ENCODE measurements at places on chromosomes 1 and 21. TPM values are rescaled to one million over a fixed set of nuclear protein-coding genes. Genes with fewer than 3 reads are reported as not detected.

Gene HSPB7
- 633 TPM for total RNA-seq

Gene RNU1-1
- 1,698 TPM for total RNA-seq

GRCh38 chr21:33441489-33442477, 38.0 kb downstream of the TMEM50B start:
- H3K4me3 ChIP-seq: no peak overlapping the region
- H3K27me3 ChIP-seq: no peaks in the 10 kb centered on the region
- peaks cover 25% of the 10 kb centered on the region for H3K36me3 ChIP-seq

Gene AADACL3
- not detected for total RNA-seq

DNA sequence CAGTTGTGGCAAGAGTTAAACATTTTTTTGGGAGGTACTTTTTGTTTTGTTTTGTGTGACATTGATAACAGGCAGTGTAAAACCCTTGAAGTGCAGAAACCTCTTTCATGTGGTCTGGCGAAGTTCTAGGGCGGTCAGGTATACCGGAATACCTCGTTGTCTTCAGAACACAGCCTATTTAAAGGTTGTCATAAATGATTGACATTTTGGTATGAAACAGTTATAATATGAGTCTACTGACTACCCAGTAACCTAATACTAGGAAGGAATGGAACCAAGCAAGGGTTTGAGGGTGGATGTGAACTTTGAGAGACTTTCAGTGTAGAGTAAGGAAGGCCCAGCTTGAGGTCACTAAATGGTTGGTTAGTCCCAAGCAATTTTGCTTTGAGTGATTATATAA, 40.5 kb downstream of the PATJ start:
- DNase-seq: no peak
- no peak overlapping the region for H3K27ac ChIP-seq
- H3K36me3 ChIP-seq: no peaks in the 10 kb centered on the region
- H3K27me3 ChIP-seq: no peaks in the 10 kb centered on the region
- no peaks in the 10 kb centered on the region for H3K4me1 ChIP-seq

Gene CLDN19
- 0.91 TPM for total RNA-seq

Gene FYB2
- total RNA-seq: not detected

Gene DYNLT4
- not detected for total RNA-seq

DNA sequence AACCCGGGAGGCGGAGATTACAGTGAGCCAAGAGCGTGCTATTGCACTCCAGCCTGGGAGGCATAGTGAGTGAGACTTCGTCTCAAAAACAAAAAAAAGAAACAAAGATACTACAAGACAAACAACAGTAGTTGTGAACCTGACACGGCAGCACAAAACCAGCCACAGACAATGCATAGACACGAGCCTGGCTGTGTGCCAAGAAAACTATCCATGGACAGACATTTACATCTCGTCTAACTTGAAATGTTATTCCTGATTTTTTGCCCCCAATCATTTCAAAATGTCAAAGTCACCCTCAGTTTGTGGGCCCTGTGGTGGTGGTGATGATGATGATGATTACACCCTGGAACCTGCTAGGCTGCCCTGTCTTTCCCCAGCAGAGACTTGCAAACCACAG, 6.3 kb downstream of the KLHL21 start:
- no peak for DNase-seq
- no peaks in the 10 kb centered on the region for H3K36me3 ChIP-seq
- no peak overlapping the region for H3K4me3 ChIP-seq
- no peak overlapping the region for H3K27ac ChIP-seq

GRCh38 chr1:172360511-172360910, 60.0 kb upstream of the C1orf105 start:
- H3K4me1 ChIP-seq: peaks cover 51% of the 10 kb centered on the region
- H3K36me3 ChIP-seq: no peaks in the 10 kb centered on the region
- H3K27ac ChIP-seq: peak overlapping the region; percentile 0

Gene ZMYM4
- total RNA-seq: 43.1 TPM

DNA sequence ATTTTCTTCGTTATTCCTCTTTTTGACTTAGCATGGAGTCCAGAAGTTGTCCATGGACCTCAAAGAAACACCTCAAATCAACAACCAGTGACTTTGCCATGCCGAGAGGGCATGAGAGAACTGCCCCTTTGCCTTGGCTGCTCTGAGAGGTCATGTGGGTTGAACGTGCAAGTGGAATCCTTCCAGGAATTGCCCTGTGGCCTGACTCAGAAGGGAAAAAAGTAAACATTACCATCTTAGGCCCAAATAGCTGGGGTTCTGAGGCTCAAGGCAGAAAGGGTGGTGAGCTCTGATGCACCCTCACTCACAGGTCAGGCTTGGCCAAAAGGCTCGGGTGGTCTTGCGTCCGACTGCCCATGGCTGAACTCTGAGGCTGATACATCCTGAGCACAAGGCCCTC, 15.1 kb downstream of the STUM start:
- H3K27me3 ChIP-seq: no peaks in the 10 kb centered on the region
- no peaks in the 10 kb centered on the region for H3K4me1 ChIP-seq
- no peaks in the 10 kb centered on the region for H3K36me3 ChIP-seq
- H3K27ac ChIP-seq: no peak overlapping the region

- H3K27ac ChIP-seq: no peak overlapping the region
- no peaks in the 10 kb centered on the region for H3K27me3 ChIP-seq
- no peak overlapping the region for H3K4me3 ChIP-seq
- no peaks in the 10 kb centered on the region for H3K36me3 ChIP-seq
- no peaks in the 10 kb centered on the region for H3K4me1 ChIP-seq
- DNase-seq: no peak
These were observed 15.2 kb upstream of the ALX3 start for GRCh38 chr1:110085671-110086070.

DNA sequence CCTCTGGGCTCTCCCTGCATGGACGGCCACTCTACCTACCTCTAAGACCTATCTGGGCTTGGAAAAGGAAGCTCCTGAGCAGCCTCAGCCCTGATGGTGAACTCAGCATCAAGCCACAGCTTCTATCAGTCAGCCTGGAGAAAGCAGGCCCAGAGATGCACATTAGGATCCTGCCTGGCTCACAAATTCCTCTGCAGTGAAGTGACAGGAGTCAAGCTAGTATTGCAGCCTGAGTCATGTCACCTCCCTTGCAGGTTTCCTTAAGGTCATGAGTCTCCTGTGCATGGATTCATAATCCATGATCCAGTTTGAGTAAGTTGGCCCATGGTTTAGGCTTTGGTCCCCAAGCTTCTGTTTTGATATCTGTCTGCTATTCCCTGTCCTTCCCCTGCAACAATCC, 37.9 kb upstream of the DUSP10 start:
- no peak for DNase-seq
- H3K27ac ChIP-seq: no peak overlapping the region
- H3K4me1 ChIP-seq: no peaks in the 10 kb centered on the region
- no peaks in the 10 kb centered on the region for H3K27me3 ChIP-seq
- H3K36me3 ChIP-seq: no peaks in the 10 kb centered on the region
- no peak overlapping the region for H3K4me3 ChIP-seq

- no peak overlapping the region for H3K4me3 ChIP-seq
- no peaks in the 10 kb centered on the region for H3K36me3 ChIP-seq
- H3K27me3 ChIP-seq: no peaks in the 10 kb centered on the region
- H3K27ac ChIP-seq: no peak overlapping the region
- no peaks in the 10 kb centered on the region for H3K4me1 ChIP-seq
- DNase-seq: no peak
These were observed 3.3 kb downstream of the GBP4 start for GRCh38 chr1:89195476-89195875.

Gene RHCE
- total RNA-seq: 1.1 TPM

DNA sequence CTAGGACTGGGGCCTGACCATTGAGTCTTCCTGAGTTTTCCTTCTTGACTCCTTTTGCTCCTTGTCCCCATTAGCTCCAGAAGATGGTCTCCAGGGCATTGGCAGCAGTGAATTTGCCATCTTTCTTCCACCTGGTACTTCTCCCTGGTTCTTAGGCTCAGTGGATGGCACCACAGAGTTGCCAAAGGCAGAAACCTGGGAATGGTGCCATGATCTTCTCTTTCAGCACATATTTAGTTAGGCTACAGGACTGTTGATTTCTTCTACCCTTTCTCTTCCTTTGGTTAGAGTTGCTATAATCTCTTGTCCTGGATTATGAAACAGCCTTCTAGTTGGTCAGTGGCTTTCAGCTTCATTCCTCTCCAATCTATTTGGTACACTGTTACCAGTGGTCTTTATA, 6.2 kb downstream of the ZBTB40 start:
- H3K36me3 ChIP-seq: no peaks in the 10 kb centered on the region
- no peak overlapping the region for H3K4me3 ChIP-seq
- DNase-seq: no peak
- H3K27me3 ChIP-seq: no peaks in the 10 kb centered on the region
